ENCODE measurements at places on chromosomes 7 and 10.

DNA sequence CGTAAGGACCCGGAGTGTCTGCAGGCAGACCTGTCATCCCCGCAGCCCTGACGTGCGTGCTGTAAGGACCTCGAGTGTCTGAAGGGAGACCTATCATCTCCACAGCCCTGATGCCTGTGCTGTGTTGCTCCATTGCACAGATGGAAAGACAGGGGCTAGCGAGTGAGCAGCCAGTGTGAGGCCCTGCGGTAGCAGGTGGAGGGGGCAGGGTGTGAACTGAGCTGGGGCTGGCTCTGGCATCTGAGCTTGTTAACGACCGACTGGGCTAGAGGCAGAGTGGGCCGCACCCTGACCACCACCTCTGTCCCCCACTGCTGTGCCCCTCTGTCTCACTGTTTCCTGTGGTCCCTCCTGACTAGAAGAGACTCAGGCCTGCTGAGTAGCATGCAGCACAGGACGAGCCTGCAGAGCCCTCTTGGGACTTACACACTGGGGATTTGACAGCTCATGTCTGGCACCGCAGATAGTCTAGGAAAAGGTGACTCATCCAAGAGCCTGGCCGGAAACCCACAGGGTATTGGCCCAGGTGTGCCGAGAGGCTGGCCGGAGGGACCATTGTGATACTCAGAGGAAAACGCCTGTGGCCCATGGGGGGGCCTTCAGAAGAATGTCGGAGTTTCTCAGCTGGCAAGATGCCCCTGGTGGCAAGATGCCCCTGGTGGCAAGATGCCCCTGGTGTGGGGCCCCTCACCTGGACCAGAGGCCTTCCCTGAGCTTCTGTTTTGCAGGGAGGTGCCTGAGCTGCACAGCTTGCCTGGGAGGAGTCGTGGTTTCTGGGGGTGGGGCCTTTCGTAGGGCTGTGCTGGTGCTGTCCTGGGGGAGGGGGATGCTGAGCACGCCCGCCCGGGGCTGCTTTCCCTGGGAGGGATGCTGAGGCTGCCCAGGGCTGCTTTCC lies 34.3 kb downstream of the INPP5A start:
- peak; percentile 88 for DNase-seq

GRCh38 chr10:36256166-36256565 lies 614.1 kb upstream of the FZD8 start:
- no peak for DNase-seq

DNA sequence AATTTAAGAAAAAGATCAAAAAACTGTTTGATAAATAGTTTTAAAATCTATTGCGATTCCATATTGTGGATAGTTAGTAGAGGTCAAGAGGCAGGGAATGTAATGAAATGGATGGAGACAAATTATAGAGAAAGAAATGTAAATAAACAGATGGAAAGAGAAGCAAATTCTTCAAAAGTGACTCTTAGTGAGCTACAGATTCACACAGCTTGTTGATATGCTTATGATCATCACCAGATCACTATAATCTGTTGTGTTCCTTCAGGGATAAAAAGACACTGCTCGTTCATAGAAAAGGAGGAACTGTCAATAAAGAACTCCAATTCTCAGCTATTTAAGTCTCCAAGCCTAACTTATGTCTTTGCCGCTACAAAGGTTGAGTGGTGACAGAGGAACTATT lies 251.4 kb upstream of the SEMA3C start:
- DNase-seq, result no peak

- DNase-seq, result no peak
Measured at GRCh38 chr7:129840757-129841156, 112.0 kb downstream of the UBE2H start.

GRCh38 chr7:88347090-88347489 lies 40.4 kb upstream of the STEAP4 start:
- no peak for DNase-seq

DNA sequence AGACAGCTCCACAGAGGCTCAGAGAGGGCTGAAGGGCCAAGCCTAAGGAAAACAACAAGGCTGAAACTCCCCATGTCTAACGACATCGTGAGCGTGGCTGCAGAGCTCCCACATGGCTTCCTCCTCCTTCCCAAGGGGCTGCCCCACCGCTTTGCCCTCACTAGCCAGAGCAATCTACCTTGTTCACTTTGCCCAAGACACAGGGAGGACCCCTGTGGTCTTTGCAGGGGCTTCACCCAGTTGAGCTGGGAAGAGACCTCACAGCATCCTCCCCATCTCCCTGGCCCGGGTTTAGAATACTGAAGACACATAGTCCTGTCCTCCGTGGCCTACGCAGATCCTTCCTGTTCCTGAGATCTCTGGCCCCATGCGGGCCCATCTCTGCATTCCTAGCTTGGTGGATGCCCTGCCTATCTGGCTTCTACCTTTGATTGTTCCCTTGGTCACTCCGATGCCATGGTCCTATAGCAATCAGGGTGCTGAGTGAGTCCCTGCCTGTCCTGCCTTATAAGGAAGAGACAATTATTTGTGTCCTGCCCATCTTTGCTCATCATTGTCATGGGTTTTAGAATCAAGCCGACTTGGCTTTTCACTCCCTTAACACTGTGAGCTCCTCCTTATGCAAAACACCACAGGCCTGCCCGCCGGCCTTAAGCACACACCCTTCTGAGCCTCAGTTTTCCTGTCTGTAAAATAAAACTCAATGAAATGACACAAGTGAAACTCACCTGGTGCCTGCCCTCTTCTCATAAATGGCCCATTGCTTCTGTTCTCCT lies 73.2 kb downstream of the PARP12 start:
- no peak for DNase-seq

DNA sequence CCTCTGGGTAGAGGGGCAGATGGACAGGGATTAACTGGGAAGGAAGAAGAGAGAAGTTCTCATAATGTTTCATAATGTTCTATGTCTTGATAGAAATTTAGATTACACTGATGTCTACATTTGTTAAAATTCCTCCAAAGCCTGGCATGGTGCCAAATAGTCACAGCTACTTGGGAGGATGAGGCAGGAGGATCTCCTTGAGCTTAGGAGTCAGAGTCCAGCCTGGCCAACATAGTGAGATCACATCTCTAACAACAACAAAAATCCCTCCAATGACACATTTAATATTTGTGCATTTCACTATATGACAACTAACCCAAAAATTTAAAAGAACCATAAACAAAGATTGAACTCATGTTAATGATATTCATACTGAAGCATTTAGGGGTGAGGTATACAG lies 33.0 kb upstream of the PPP1R3C start:
- no peak for DNase-seq

DNA sequence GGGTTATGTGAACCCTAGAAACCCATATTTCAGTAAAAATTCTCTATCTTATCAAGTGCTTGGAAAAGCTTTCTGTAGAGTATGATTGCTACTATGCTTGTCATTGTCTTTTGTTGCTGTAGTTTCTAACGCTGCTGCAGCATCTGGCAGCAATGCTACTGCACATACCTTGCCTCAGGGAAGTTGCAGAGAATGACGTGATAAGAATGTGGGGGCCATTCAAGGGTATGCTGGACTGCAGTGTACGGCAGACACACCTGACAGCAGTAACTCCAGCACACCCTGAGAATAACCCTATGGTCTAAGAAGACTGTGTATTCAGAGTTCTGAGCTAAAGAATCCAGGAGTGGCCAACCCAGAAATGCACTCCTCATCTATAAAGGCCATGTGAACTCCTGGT lies 20.5 kb downstream of the TRIM4 start:
- no peak for DNase-seq

DNA sequence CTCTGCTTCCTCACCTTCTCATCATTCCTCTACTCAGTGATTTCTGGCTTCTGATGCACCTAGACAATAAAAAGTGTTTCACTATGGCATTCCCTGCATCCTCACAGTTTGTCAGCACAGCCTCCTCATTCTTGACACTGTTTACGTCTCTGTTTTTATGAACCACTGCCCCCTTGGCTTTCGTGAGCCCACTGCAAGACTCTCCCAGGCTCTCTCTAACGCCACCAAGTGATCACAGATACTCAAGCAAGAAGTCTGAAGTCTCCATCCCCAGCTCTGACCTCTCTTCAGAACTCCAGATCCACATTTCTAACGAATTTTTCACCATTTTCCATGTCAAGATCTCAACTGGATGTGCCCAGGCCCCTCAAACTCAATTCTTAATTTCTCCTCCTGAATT lies 8.9 kb downstream of the SLC16A9 start:
- no peak for DNase-seq

Data from NCI-H1436 (cell line).